ENCODE measurements at places on chromosomes 13 and 19. TPM values are rescaled to one million over a fixed set of nuclear protein-coding genes. Genes with fewer than 3 reads are reported as not detected.

Gene SPACA4
- polyA plus RNA-seq = not detected

Gene SMAD9
- polyA plus RNA-seq = 5.3 TPM

Gene ZNF845
- polyA plus RNA-seq = 5.9 TPM

Gene RGS9BP
- 0.07 TPM for polyA plus RNA-seq

Gene FPR2
- polyA plus RNA-seq = not detected

Gene ETV2
- 0.33 TPM for polyA plus RNA-seq

Gene NPHS1
- not detected for polyA plus RNA-seq

Gene FFAR3
- polyA plus RNA-seq = not detected

Gene C19orf73
- 0.36 TPM for polyA plus RNA-seq

Gene LCP1
- polyA plus RNA-seq = not detected

Gene RNF225
- not detected for polyA plus RNA-seq

Gene OR4F17
- not detected for polyA plus RNA-seq

Gene PEG3
- 0.01 TPM for polyA plus RNA-seq

Gene IGFL4
- not detected for polyA plus RNA-seq

Gene ADAMTS10
- 8.4 TPM for polyA plus RNA-seq

Gene OVOL3
- not detected for polyA plus RNA-seq

DNA sequence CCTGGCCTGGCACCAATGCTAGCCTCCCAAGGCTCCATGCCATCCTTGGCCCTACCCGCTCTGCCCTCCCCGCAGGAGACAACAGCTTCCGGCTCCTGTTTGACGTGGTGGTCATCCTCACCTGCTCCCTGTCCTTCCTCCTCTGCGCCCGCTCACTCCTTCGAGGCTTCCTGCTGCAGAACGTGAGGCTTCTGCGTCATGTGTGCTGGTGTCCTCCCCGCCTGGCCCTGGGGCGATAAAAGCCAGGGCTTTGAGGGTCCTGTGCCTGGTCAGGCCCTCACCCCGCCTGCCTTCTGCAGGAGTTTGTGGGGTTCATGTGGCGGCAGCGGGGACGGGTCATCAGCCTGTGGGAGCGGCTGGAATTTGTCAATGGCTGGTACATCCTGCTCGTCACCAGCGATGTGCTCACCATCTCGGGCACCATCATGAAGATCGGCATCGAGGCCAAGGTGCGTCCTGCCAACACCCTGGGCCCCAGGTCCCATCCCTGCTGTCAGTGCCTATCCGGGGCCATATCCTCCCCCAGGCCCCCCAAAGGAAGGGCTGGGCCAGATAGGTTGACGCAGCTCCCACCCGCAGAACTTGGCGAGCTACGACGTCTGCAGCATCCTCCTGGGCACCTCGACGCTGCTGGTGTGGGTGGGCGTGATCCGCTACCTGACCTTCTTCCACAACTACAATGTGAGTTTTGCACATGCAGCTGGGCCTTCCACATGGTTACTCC lies 6.3 kb downstream of the MCOLN1 start:
- no peak for DNase-seq

- no peak for DNase-seq
Observed at GRCh38 chr19:48120505-48120904, 9.9 kb upstream of the PLA2G4C start.

- DNase-seq = no peak
Observed at GRCh38 chr13:49258089-49258796, 10.5 kb downstream of the CDADC1 start.

- DNase-seq = no peak
Observed at GRCh38 chr13:29718694-29719093, 123.2 kb upstream of the SLC7A1 start.

DNA sequence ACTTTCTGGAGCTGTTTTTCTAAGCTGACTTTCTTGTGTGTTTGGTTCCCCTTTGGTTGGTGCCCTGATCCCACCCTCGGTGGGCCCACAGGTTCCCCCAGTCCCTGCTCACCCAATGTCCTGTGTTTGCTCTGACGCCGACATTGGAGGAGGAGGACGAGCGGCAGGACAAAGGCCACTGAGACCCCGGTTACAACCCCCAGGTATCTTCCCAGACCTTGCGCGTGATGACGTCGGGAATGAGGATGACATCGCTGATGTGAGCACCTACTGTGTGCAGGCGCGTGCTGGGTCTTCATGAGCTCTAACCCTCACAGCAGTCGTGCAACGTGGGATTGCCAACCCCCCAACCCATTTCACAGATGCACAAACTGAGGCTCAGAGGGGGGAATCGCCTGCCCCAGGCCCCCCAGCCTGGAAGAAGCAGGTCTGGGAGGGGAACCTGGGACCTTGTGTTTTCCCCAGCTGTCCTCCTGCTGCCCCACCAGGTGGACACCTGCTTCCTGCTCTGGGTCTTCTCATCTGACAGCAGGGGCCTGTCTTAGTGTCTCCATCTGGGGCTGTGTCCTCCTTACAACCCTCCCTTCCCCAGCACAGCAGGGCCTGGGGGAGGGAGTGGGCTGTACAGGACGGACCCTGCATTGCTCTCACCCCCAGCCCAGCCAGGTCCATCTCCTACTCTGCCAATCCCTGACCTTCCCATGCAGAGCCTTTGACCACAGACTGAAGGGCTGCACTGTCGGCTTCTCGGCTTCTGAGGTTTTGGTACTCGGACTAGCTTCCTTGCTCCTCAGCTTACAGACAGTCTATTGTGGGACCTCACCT lies 4.7 kb upstream of the LILRA6 start:
- DNase-seq = no peak

GRCh38 chr19:3274942-3275582 lies 50.6 kb downstream of the CELF5 start:
- no peak for DNase-seq

DNA sequence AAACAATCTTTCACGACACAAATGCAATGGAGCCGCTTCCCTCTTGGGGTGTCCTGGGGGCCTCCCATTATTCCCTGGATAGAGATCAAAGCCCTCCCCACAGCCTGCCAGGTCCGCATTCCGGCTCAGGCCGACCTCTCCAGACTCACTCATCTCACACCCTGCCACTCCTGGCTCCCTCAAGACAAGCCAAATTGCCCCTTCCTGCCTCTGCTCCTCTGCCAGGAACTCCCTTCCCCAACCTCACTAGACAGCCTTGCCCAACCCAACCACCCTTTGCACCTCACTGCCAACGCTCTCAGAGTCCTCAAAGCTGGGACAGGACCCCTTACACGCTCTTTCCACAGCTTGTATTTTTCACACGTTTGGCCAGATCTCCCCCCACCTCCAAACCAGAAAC lies 1.5 kb downstream of the ABHD17A start:
- no peak for DNase-seq

GRCh38 chr13:45615501-45616101 lies at the start of gene ERICH6B:
Gene ERICH6B (minus strand): TSS chr13:45615739. CDS start chr13:45597005, 18,734 bp downstream.
- no peak for DNase-seq

GRCh38 chr13:43411211-43411610 lies 375.6 kb downstream of the ENOX1 start:
- no peak for DNase-seq

DNA sequence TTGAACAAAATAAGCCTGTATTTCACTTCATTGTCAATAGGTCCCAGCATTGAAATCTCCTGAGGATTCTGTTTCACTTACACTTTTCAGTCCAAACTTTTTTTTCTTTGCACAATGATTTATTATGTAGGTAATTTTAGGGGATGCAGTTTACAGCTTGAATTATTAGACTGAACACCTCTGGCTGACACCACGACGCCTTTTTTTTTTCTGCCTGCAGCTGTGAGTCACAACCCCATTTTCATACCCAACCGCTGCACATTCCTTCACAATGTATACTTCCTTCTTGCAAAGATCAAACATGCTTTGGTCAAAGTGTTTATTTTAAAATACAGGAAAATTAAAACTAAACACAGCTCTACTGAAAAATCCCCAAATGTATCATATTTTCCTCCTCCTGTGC lies 11.4 kb downstream of the ZIC2 start:
- no peak for DNase-seq

- no peak for DNase-seq
Observed at GRCh38 chr13:77979721-77980385, 61.2 kb upstream of the EDNRB start.

DNA sequence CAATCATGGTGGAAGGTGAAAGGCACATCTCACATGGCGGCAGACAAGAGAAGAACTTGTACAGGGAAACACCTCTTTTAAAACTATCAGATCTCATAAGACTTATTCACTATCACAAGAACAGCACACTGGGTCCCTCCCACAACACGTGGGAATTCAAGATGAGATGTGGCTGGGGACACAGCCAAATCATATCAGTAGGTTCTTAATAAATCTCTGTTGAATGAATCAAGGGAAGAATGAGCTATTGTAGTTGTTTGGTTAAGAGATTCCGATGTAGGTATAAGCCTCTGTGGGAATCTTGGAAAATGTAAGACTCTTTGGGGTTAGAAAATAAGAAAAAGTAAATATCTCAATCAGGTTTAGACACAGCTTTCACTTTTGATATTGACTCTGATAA lies 400.2 kb downstream of the KCNRG start:
- no peak for DNase-seq

DNA sequence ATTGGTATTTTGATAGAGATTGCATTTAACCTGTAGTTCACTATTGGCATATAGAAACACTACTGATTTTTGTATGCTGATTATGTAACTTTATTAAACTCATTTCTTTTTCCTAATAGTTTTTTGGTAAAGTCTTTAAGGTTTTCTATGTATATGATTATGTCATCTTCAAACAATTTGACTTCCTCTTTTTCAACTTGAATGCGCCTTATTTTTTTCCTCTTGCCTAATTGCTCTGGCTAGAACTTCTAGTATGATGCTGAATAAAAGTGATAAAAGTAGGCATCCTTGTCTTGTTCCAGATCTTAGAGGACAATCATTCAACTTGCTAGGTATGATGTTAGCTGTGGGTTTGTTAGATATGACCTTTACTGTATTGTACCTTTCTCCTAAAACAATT lies 1034.9 kb downstream of the PCDH9 start:
- no peak for DNase-seq

- no peak for DNase-seq
Observed at GRCh38 chr19:5339950-5340636, 519 bp downstream of the PTPRS start.

GRCh38 chr13:42777467-42777866 lies 3.9 kb upstream of the FAM216B start:
- DNase-seq = no peak

GRCh38 chr13:35345992-35346391 lies 130.5 kb downstream of the MAB21L1 start:
- DNase-seq = no peak

GRCh38 chr19:12872941-12873890 lies 8.0 kb downstream of the DNASE2 start:
- DNase-seq = no peak

- no peak for DNase-seq
Observed at GRCh38 chr19:44548736-44549135, 19.3 kb upstream of the CEACAM20 start.

- no peak for DNase-seq
Observed at GRCh38 chr13:66305961-66306617, 924.0 kb downstream of the PCDH9 start.

GRCh38 chr19:4034048-4035017 lies 26.8 kb downstream of the PIAS4 start:
- no peak for DNase-seq

DNA sequence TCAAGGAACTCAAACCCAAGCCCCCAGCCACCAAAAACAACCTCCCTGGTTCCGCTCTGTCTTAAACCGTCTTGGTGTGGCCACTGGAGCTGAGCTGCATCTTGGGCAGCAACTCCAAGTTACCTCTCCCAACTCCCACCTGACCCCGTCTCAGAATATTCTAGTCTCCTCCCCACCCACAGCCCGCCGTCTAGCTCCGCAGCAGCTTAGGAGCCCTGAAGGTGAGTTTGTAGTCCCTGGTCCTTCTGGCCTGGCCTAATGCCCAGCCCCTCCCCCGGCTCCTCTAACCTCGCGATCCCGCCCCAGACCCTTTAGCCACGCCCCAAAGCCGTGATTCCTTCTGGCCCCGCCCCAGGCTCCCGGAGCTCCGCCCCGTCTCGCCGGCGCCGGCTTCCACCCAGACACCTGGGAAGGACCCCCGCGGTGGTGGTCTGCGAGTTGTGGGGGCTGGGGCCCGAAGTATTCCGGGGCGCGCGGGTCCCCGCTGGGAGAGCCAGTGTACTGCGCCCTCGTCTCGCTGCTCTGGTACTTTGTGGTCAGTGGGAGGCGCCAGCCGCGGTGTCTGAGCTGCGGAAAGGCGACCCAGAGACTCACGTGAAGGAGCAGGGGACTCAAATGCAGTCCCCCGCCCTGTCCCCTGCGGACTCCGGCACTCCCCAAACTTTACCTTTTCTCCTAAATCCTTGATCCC lies 2.5 kb upstream of the LHB start:
- DNase-seq = no peak

- DNase-seq = no peak
Observed at GRCh38 chr19:58212336-58213074, 16.2 kb upstream of the ZNF544 start.

DNA sequence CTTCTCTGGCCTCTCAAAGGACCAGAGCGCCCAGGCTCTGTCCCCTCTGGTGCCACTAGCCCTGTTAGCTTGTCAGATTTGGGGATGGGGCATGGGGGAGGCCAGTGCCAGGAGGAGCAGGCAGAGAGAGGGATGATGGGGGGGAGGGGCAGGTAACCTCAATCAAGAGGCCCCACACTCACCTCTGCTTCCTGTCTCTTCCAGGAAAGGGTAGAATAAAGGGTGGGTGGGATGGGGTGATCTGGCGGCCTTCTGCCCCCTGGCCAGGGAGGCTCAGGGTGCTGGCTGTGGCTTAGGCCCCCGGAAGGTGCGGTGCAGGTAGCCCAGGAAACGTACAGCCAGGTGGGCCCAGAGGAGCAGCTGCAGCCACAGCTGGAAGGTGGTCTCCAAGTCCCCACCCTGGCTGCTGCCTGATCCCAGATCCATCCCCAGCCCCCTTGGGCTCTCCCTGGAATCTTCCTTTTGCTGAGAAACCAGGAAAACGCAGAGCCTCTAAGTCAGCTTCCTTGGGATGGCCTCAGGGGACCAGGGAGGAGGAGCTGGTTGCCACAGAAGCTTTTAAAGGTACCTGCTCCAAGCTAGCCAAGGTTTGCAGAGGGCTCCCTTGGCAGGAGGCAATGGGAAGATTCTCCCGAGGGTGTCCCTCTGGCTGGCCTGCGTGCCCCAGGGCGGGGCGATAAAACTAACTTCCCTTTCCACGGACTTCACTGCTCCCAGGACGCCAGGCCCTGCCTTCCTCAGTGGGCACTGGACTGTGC lies 5.3 kb downstream of the PRKACA start:
- no peak for DNase-seq

GRCh38 chr13:80717776-80718175 lies 376.9 kb upstream of the SPRY2 start:
- no peak for DNase-seq

- no peak for DNase-seq
Observed at GRCh38 chr13:50341526-50341925, 326.3 kb downstream of the KCNRG start.

GRCh38 chr13:99086267-99087097 lies 108.6 kb upstream of the DOCK9 start:
- no peak for DNase-seq

GRCh38 chr13:47036294-47037008 lies 139.6 kb upstream of the HTR2A start:
- DNase-seq = no peak

- DNase-seq = no peak
Observed at GRCh38 chr13:97344265-97345175, 89.4 kb upstream of the RAP2A start.

DNA sequence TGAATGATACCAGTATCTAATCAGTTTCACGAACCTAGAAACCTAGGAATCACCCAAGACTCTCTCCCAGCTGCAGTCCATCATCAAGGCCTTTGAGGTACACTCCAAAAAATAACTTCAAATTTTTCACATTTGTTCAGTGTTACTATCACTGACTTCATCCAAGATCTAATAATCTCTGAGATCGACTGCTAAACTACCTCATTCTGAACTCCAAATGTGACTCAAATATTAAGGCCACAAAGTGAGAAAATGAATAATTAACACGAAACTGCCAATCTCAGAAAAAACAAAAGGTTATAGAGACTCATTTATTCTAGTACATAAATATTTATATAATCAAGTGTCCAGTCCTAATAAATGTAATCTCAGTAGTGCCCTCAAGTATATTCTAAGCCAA lies 430.3 kb upstream of the ATXN8OS start:
- DNase-seq = no peak
